ENCODE measurements at places on chromosomes 5 and 9.

DNA sequence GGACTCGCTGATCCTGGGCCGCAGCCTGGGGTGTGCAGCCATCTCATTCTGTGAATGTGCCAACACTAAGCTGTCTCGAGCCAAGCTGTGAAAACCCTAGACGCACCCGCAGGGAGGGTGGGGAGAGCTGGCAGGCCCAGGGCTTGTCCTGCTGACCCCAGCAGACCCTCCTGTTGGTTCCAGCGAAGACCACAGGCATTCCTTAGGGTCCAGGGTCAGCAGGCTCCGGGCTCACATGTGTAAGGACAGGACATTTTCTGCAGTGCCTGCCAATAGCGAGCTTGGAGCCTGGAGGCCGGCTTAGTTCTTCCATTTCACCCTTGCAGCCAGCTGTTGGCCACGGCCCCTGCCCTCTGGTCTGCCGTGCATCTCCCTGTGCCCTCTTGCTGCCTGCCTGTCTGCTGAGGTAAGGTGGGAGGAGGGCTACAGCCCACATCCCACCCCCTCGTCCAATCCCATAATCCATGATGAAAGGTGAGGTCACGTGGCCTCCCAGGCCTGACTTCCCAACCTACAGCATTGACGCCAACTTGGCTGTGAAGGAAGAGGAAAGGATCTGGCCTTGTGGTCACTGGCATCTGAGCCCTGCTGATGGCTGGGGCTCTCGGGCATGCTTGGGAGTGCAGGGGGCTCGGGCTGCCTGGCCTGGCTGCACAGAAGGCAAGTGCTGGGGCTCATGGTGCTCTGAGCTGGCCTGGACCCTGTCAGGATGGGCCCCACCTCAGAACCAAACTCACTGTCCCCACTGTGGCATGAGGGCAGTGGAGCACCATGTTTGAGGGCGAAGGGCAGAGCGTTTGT lies 19.9 kb downstream of the PTGES2 start:
- DNase-seq = no peak

GRCh38 chr5:153399595-153399994 lies 90.9 kb upstream of the GRIA1 start:
- no peak for DNase-seq

DNA sequence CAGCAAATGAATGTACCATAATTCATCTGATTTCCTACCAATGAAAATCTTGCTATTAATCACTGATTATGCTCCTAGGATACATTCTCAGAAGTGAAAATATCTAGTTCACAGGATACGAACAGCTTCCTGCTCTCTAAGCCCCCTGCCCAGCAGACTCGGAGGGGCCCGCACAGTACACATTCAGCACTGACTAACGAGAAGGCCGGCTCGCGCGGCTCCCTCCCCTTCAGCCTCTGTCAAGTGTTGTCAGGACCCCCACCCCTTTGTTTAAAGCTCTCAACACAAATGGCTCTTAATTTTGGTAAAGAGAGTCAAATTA lies 82.0 kb downstream of the PRRT1B start:
- no peak for DNase-seq

- peak; percentile 63 for DNase-seq
These were observed 201.0 kb downstream of the EFNA5 start for GRCh38 chr5:107469485-107470294.

GRCh38 chr5:113256671-113257452 lies 177.9 kb downstream of the TSSK1B start:
- no peak for DNase-seq

GRCh38 chr9:131769361-131769760 lies 29.5 kb upstream of the RAPGEF1 start:
- DNase-seq = no peak

- peak; percentile 81 for DNase-seq
These were observed 57.4 kb downstream of the SEMA4D start for GRCh38 chr9:89440548-89440947.

- peak; percentile 99 for DNase-seq
These were observed 89.2 kb upstream of the PRLR start for GRCh38 chr5:35319333-35320002.

GRCh38 chr5:17412760-17413671 lies 85.0 kb upstream of the TAF11L2 start:
- DNase-seq = peak; percentile 87

GRCh38 chr9:136527131-136527530 lies 18.7 kb downstream of the NOTCH1 start:
- DNase-seq = no peak

- no peak for DNase-seq
These were observed 191.8 kb downstream of the CD180 start for GRCh38 chr5:67004730-67005350.

DNA sequence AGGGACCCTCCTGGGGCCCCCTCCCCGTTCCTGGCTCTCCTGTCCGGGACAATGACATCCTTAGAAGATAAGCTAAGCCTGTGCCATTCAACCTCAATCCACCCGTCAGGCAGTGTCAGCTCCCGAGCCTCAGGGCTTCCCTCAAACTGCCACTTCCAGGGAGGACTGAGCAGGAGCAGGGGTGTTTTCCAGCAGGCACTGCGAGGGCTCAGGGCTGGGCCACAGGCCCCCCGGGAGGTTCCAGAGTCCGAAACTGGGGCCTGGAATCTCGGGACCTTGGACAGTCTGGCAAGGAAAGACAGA lies 26.2 kb downstream of the LHX3 start:
- DNase-seq = no peak

GRCh38 chr5:40879163-40879942 lies 29.9 kb upstream of the C7 start:
- peak; percentile 21 for DNase-seq
